ENCODE measurements at places on chromosomes 2 and 18. TPM values are rescaled to one million over a fixed set of nuclear protein-coding genes. Genes with fewer than 3 reads are reported as not detected.

APLF gene
- total RNA-seq: 3.3 TPM

PRLH gene
- not detected for total RNA-seq

LPIN1 gene
- 21.7 TPM for total RNA-seq

DNAJC5G gene
- total RNA-seq: not detected

DNA sequence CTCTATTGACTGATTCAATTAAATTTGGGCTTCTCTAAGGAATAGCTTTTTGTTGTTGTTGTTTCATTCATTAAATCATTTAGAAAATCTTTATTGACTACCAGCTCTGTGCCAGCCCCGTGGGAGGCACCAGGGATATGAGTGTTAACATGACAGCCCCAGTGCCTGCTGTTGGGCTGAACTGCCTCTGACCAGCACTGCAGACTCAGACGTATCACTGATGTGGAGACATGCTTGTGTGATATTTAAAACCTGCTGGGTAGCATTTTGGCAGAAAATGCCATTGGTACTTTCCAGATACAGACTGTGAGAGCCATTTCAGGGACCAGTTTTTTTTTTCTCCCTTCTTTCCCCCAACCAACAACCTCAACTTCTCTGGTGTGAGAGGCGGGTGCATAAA, 38.6 kb upstream of the KCNF1 start:
- H3K27me3 ChIP-seq: no peaks in the 10 kb centered on the region
- H3K4me1 ChIP-seq: peaks cover 9% of the 10 kb centered on the region
- no peak overlapping the region for H3K27ac ChIP-seq
- no peak for DNase-seq
- no peaks in the 10 kb centered on the region for H3K36me3 ChIP-seq

DNA sequence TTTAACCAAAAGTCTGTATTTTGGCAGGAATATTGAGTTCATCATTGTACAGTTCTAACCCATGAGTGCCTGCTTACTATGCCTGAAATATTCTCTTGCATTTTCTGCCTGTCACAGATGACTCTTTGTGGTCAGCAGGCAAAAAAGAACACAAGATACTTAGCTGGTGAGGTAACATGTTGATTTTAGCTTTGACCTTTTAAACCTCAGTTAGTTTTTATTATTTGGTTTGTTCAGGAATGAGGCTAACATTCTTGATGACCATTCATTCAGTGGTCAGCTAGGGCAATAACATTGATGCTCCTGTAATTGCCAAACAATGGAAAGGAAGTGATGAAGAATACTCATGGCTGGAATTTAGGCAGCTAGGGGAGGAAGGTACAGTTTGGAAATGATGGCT, 491.2 kb downstream of the PIK3C3 start:
- H3K36me3 ChIP-seq: no peaks in the 10 kb centered on the region
- H3K4me1 ChIP-seq: no peaks in the 10 kb centered on the region
- no peak for DNase-seq
- H3K4me3 ChIP-seq: no peak overlapping the region
- no peak overlapping the region for H3K27ac ChIP-seq

DNA sequence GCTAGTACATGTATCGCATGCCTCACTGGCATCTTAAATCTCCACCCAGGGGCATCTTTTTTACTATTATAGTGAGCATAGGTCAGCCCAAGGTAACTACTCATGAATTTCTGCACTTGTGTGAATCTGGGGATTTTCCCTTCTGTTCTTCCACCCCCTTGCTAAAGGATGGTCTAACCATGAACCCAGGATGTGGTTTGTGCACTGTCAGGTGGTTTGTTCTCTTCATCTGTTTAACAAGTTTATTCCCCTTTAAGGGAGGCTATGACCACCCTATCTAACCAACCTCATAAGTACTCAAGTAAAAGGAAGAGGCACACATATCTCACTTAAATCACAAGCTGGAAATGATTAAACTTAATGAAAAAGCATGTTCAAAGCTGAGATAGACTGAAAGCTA, 243.0 kb downstream of the RPRM start:
- H3K27ac ChIP-seq: no peak overlapping the region
- no peak for DNase-seq
- no peak overlapping the region for H3K4me3 ChIP-seq
- H3K36me3 ChIP-seq: no peaks in the 10 kb centered on the region
- no peaks in the 10 kb centered on the region for H3K4me1 ChIP-seq

GRCh38 chr2:98764499-98764898, 33.6 kb upstream of the MGAT4A start:
- no peaks in the 10 kb centered on the region for H3K36me3 ChIP-seq
- no peak for DNase-seq
- H3K27ac ChIP-seq: no peak overlapping the region
- H3K4me3 ChIP-seq: no peak overlapping the region
- no peaks in the 10 kb centered on the region for H3K4me1 ChIP-seq
- peaks cover 14% of the 10 kb centered on the region for H3K27me3 ChIP-seq

GRCh38 chr2:1497122-1497611, 83.9 kb downstream of the TPO start:
- no peak for DNase-seq
- no peaks in the 10 kb centered on the region for H3K27me3 ChIP-seq
- H3K27ac ChIP-seq: no peak overlapping the region
- no peak overlapping the region for H3K4me3 ChIP-seq
- no peaks in the 10 kb centered on the region for H3K4me1 ChIP-seq

DNA sequence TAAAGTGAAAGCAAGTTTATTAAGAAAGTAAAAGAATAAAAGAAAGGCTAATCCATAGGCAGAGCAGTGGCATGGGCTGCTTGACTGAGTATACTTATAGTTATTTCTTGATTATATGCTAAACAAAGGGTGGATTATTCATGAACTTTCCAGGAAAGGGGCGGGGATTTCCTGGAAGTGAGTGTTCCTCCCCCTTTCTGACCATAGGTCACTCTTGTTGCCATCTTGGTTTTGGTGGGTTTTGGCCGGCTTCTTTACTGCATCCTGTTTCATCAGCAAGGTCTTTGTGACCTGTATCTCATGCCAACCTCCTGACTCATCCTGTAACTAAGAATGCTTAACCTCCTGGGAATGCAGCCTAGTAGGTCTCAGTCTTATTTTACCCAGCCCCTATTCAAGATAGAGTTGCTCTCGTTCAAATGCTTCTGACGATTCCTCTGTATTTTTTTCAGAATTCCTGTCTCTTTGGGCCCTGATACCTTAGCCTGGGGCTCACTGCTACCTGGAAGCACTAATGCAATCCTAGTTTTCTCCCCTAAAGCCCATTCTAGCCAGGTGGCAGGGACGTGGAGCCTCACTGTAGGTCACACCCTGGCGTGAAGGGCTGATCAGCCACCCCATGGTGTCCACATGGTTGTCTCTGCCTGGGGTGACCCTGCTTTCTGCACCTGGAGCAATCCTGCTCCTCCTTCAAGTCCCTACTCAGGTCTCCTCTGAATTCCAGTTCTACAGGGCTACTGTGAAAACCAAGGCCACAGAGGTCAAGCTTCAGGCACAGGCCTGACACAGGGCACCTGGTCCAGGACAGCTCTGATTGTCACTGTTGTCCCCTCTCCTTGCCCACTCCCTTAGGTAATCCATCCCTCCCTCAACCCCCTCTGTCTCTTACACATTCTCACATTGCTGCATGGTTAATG, 6.0 kb upstream of the SLC35F6 start:
- peak overlapping the region; percentile 98 for H3K27ac ChIP-seq
- H3K4me3 ChIP-seq: no peak overlapping the region
- peaks cover 15% of the 10 kb centered on the region for H3K4me1 ChIP-seq
- H3K36me3 ChIP-seq: no peaks in the 10 kb centered on the region
- peak; percentile 99 for DNase-seq

GRCh38 chr2:216171011-216171410, 61.9 kb downstream of the XRCC5 start:
- H3K4me3 ChIP-seq: no peak overlapping the region
- H3K4me1 ChIP-seq: no peaks in the 10 kb centered on the region
- H3K36me3 ChIP-seq: peaks cover 28% of the 10 kb centered on the region
- DNase-seq: no peak
- H3K27ac ChIP-seq: no peak overlapping the region
- no peaks in the 10 kb centered on the region for H3K27me3 ChIP-seq
